ENCODE measurements at places on chromosomes 6 and 20. TPM values are rescaled to one million over a fixed set of nuclear protein-coding genes. Genes with fewer than 3 reads are reported as not detected.

The CRISP3 gene
- not detected for total RNA-seq

The ITPA gene
- 34.7 TPM for total RNA-seq

The AIG1 gene
- 18.0 TPM for total RNA-seq

The EDEM2 gene
- 73.5 TPM for total RNA-seq

The FGD2 gene
- not detected for total RNA-seq

The CLPSL1 gene
- not detected for total RNA-seq

The HLA-DPA1 gene
- total RNA-seq = 4.6 TPM

The MDFI gene
- total RNA-seq = 27.0 TPM

The EYA2 gene
- total RNA-seq = 0.11 TPM

The KCNB1 gene
- total RNA-seq = not detected

The NT5E gene
- 72.6 TPM for total RNA-seq

The TSBP1 gene
- total RNA-seq = not detected

The PDE7B gene
- total RNA-seq = 4.5 TPM

The NOX3 gene
- total RNA-seq = not detected

The CST1 gene
- not detected for total RNA-seq

The CDH26 gene
- 0.87 TPM for total RNA-seq

The TUBB2A gene
- 36.0 TPM for total RNA-seq

The TPBG gene
- total RNA-seq = 2.0 TPM

The KCNK17 gene
- total RNA-seq = 0.09 TPM

The PHACTR3 gene
- 3.4 TPM for total RNA-seq

The TULP4 gene
- 74.9 TPM for total RNA-seq

Data from dermis lymphatic vessel endothelial cell (primary cell).